ENCODE measurements at places on chromosomes 3 and 15. TPM values are rescaled to one million over a fixed set of nuclear protein-coding genes. Genes with fewer than 3 reads are reported as not detected.
A peak's percentile ranks its signal among the peaks of the same experiment; 100 is the strongest.

The ANKRD34C gene
- not detected for total RNA-seq

The UTS2B gene
- 0.71 TPM for total RNA-seq

The SAMD7 gene
- total RNA-seq, result not detected

- no peak for DNase-seq
Measured at GRCh38 chr3:10357592-10358308, 36.8 kb upstream of the SEC13 start.

The ISLR2 gene
- 0.16 TPM for total RNA-seq

The TTLL13 gene
- not detected for total RNA-seq

DNA sequence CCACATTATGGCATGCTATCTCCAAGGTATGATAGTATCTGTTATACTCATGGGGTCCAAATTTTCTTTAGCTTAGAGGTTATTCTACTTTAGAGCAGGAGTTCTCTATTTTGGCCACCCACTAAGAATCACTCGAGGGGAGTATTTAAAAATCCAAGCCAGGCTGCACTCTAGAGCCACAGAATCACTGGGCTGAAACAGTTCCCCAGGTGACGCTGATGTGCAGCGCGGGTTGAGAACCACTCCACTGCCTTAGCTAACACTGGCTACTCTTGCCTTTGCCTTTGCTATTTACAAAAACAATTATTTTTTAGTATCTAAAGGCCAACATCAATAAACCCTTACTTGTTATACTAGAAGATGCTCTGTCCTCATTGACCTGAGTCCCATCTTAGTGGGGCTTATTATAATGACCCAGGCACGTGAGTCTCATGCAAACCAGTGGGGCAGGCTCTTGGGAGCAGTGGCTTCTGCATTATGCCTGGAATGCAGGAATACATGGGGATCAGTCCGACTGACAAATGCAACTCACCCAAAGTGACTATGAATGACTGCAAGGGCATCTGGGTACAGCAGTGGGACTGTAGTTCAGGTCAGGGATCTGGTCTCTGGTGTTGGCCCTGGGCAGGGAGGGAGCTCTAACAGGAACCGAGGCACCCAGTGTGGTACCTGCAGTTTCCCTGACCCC, 21.7 kb upstream of the CGNL1 start:
- DNase-seq, result no peak

- DNase-seq, result no peak
Measured at GRCh38 chr3:142274908-142275307, 49.5 kb upstream of the GK5 start.

GRCh38 chr3:150449169-150449721, 41.1 kb downstream of the TSC22D2 start:
- no peak for DNase-seq

- peak; percentile 77 for DNase-seq
Measured at GRCh38 chr3:100040451-100041225, 73.7 kb downstream of the FILIP1L start.

- no peak for DNase-seq
Measured at GRCh38 chr15:36885771-36886170, 214.6 kb downstream of the MEIS2 start.

DNA sequence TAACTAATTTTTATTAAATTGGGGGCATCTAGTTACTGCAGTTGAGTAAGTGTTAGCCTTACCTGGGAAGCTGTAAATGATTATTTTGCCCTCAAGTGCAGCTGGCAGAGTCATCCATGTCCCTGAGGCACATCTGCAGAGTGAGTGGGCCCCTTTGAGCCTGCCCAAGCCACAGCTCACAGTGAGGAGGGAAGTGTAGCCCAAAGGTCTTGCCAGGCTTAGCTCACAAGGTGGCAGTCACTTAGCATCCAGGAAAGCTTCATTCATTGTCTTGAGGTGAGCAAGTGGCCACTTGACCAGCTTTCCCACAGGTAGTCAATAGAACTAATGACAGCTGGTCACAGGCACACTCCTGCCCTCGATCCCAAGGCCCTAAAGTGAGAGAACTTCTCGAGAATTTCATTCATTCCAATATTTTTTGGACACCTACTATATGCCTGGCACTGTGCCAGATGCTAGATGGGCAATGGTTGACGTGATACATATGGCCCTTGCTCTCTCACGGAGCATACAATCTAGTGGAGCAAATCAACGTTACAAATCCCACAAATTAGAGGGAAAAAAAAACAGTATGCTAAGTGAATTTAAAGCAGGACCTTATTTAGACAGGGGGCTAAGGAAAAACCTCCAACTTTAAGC, 163.3 kb upstream of the IL12A start:
- DNase-seq, result no peak

The SRP14 gene
- 307 TPM for total RNA-seq

GRCh38 chr15:101710806-101711205, 13.5 kb downstream of the TARS3 start:
- DNase-seq, result no peak

DNA sequence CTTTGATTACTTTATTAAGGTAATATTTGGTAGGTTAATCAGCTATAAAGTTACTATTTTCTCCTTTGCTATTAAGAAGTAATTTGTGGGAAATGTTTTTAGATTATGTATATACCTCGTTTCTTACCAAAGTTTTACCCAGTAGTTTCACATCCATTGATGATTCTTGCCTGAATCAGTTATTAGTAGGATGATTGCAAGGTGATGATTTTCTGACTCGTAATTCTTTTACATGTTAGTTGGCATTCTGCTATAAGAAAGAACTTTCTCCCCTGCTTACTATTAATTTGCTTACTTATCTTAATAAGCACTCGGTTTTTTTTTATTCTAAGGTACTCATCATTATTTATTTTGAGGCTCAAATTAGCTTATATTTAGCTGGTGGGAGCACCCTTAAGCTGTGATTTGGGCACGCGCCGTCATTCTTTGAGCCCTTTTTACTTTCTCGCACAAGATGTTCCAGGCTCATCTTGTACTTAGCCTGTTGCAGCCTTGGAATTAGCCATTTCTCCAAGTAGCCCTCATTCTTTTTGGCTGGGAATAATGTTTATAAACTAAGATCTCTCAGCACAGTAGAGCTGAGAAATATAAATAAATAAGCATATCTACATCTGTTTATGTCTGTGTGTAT, 15.3 kb downstream of the USP3 start:
- no peak for DNase-seq

The SUCNR1 gene
- total RNA-seq, result not detected

DNA sequence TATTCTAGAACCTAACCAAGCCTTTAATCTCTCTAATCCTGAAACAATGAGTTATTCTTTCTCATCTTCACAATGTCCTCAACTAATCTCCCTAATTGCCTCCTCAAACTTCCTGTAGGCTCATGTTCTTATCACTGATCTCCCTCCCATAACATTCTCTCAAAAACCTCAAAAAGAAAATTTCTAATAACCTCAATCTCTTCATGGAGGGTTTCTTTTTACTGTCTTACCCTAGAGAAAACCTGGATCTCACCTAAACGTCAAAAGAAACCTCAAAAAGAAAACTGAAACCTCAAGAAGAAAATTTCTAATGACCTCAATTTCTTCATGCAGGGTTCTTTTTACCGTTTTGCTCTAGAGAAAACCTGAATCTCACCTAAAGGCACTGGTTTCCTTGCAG, 150.2 kb downstream of the GSK3B start:
- DNase-seq, result no peak

The CAMK1 gene
- total RNA-seq, result 55.9 TPM

The MINAR1 gene
- total RNA-seq, result 0.36 TPM

The PLCL2 gene
- 11.6 TPM for total RNA-seq

Data from sigmoid colon (tissue), 7 donors.